Stimulated activated CD4-positive, alpha-beta T cell treated with anti-CD3 and anti-CD28 coated beads, TNF-alpha, amount 100 ng/mL, for 4 hours (primary cell): ENCODE measurements at places on chromosomes 4 and X.

DNA sequence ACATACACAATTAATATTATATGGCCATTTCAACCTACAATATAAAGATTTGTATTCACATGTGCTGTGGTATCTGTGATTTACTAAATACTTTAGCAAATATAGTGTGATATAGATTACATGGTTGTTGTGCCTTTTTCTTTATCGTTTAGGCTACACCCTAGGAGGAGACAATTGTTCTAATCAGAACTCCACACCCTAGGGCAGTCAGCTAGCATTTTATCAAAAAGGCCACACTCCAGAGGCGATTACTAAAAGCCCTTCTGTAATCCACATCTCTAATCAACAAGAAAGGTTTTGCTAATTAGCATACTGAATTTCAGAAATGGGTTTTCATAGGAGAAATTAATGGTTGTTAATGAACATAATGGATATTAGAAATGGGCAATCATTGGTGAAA is 319.5 kb upstream of the NOCT start:
- DNase-seq, result no peak

GRCh38 chr4:184818216-184818564 is 7.6 kb downstream of the ACSL1 start:
- no peak for DNase-seq

DNA sequence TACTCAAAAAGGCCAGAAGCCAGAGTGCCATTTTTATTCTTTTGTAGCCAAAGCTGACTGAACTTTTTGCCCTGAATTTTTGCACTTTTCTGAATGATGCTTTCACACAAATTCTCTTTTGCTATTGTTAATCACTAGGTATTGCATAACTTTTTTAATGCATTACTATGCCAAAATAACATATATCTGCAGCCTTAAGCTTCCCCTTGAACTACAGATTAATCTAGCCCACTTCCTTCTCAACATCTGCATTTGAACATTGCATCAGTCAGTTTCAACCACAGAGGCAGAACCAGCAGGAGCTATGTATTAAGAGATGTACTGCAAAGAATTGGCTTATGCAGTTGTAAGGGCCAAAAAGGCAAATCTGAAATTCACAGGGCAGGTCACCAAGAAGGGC is 197.6 kb upstream of the GYPA start:
- DNase-seq, result no peak

- DNase-seq, result no peak
These were observed 85.0 kb upstream of the MYOZ2 start for GRCh38 chr4:119050527-119051090.

- no peak for DNase-seq
These were observed 95.0 kb upstream of the FTHL17 start for GRCh38 chrX:31166832-31167231.

DNA sequence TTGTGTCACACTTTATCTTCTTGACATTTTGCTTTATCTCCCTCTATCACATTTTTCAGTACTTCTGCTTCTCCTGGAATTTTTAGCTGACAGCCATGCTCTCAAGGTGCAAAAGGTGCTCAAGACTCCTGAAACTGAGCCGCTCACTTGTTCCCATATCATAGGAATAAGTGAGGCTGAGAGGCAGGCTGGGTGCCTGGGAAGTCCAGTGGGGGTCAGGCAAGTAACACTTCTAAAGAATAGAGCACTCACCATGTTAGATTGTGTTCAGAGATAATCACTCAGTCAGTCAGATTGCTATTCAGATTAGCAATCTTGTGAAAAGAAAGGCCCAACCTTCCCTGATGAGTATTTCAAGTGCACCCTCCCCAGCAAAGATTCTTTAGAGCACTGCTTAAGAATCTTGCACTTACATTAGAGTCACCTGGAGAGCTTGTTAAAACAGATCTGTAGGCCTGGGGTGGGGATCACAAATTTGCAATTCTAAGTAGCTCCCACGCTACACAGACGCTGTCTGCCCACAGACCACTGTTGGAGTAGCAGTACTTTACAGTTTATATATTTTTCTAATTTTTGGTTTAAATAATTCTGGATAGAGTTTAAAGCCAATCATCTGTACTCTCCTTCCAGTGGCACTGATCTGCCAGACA is 23.1 kb upstream of the LRAT start:
- no peak for DNase-seq

GRCh38 chr4:6991249-6991648 is 51.9 kb upstream of the TADA2B start:
- DNase-seq, result no peak

DNA sequence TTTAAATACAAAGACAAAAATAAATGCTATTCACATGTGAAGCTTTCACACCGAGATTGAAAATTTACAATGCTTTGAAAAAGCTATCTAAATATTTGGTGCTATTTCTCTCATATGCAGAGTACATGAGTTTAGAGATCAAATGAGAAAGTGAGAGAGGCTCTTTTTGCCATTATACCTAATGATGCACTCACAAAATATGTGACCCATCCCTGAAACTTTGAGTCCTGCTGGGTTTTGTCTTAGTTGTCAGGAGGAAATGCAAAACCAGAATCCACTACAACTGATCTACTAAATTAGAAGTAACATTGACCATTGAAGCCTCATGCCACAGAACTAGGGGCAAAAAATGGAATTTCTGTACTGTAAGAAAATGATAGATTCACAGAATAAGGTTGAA is 251.7 kb downstream of the MAPK10 start:
- DNase-seq, result no peak

DNA sequence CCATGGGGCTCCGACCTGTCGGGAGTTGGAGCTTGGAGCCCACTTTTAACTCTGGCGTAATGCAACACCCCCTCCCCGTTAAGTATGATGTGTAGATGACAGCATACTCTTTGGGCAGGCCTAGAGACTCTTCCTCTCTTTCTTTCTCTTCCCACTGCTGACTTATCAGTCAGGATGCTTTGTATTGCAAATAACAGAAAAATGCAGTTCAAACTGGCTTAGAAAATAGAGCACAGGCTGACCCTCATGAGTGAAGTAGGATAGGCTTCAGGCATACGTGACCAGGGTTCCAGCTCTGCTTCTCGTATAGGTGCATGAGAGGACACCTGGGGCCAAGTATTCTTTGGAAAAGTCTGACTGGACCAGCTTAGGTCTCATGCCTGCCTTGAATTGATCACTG is 23.3 kb upstream of the RNF4 start:
- no peak for DNase-seq

- no peak for DNase-seq
These were observed 213.0 kb upstream of the GK2 start for GRCh38 chr4:79621061-79621460.

DNA sequence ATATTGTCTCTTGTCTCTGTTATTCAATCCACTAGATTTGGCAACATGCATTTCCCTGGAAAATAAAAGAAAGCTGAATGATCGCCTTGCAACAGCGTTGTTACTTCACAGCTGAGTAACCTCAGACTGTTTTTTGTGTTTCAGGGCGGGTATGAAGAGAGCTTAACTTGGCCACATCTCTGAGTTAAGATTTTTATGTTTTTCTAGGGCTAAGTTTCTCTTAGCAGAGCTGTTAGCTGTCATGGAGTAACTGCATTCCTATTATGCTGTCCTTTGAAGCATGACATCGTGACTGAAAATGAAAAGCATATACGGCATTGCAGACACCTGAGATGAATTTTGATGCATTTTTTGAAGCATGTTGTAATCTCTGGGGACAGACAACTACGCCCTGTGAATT is 1798.9 kb downstream of the PCDH7 start:
- DNase-seq, result no peak

DNA sequence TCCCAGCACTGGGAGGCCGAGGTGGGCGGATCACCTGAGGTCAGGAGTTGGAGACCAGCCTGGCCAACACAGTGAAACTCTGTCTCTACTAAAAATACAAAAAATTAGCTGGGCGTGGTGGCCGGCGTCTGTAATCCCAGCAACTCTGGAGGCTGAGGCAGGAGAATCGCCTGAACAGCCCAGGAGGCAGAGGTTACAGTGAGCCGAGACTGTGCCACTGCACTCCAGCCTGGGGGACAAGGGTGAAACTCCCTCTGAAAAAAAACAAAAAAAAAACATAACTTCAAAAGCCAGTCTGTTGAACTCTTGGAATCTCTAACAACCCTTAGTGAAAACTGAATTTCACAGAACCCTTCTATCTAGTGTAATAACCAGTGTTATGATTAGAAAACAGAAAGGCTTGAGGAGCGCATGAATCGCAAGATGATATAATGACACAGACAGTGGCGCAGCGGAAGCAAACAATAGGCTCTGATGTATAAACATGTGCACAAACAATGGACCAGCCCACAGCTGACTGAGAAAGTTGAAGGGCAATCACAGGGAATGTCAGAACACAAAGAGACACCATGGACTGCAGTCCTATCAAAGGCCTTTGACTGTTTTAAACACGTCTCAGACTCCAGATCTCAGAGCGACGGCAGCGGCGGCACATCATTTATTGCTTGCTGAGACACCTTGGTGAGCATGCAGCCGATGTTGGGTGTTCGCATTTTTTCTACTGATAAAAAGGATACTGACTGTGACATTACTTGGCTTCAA is 81.6 kb downstream of the NSUN7 start:
- no peak for DNase-seq

DNA sequence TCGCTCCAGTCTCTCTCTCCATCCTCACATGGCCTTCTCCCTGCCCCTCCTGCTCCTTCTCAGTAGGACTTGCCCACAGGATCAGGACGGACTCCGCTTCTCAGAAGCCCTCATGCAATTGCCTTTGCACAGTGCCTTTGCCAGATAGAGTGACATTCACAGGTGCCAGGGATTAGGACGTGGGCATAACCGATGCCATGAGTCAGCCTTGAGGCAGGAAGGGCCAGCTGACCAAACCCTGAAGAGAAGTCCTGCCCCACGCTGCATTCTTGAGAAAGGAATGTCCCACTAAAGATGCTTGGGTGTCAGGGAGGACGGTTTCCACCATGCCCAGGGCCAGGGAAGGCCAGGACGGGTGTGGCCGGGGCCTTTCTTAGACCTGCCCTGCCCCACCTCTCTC is 6.6 kb upstream of the GRPEL1 start:
- no peak for DNase-seq

GRCh38 chrX:146863566-146863965 is 49.0 kb upstream of the CXorf51A start:
- no peak for DNase-seq

DNA sequence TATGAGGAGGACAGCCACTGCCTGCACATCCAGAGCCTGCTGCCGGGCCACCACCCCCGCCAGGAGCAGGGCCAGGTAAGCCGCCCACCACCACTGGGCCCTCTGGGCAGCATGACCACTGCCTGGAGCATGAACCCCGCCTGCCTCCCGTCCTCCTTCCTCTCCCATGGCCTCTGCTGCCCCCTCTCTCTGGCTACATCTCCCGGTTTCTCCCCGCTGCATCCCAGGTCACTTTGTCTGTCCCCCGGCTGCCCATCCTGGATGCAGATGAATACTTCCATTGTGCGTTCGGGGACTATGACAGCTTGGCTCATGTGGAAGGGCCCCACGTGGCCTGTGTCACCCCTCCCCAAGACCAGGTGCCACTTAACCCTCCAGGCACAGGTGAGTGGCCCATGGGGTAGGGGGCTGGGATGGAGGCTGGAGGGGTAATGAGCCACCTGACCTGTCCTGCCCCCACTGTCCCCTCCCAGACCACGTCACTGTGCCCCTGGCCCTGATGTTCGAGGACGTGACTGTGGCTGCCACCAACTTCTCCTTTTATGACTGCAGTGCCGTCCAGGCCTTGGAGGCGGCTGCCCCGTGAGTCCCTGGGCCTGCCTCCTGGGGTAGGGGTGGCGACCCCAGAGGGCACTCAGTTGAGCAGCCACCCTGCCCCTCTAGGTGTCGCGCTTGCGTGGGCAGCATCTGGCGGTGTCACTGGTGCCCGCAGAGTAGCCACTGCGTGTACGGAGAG is 6.0 kb downstream of the PLXNB3 start:
- DNase-seq, result no peak

GRCh38 chrX:39174241-39174771 is 373.0 kb downstream of the MID1IP1 start:
- no peak for DNase-seq

DNA sequence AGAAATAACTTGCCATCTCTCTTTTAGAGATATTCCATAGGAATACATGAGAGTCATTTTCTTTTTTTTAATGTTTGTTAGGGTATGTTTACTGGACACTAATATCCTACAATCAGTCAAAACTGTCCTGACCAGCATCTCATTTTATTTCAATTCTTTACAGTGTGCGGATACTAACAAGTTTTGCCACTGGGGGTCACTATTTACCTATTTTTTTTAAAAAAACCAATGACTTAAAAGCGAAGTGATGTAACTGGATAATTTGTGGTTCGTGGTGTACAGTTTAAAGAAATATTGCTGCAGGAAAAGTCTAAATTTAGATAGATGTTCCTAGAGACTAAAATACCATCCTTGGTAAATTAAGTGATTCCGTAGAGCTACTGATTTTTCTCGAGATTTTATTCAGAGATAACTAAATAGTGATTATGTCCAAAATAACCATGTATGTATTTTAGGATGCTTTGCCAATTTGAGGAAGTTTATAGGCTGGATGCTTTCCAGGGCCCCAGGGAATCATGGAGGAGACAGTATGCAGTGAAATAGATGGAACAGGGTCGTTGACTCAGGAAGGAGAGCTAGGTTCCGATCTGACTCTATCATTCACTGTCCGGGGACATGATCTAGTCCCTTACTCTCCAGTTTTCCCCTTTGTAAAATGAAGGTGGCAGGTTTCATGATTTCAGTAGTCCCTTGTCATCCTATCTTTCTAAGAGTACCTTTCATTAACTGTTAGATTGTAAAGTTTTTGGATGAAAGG is 34.0 kb upstream of the GNPDA2 start:
- no peak for DNase-seq

- DNase-seq, result no peak
These were observed 1441.6 kb upstream of the PCDH7 start for GRCh38 chr4:29278585-29278984.

GRCh38 chr4:141065872-141066271 is 67.4 kb downstream of the RNF150 start:
- DNase-seq, result no peak

- no peak for DNase-seq
These were observed 461.7 kb downstream of the PCDH18 start for GRCh38 chr4:137070614-137071013.

- DNase-seq, result no peak
These were observed 4.9 kb upstream of the NAF1 start for GRCh38 chr4:163171590-163171989.

GRCh38 chr4:69518102-69518501 is 22.4 kb upstream of the UGT2B4 start:
- DNase-seq, result no peak

DNA sequence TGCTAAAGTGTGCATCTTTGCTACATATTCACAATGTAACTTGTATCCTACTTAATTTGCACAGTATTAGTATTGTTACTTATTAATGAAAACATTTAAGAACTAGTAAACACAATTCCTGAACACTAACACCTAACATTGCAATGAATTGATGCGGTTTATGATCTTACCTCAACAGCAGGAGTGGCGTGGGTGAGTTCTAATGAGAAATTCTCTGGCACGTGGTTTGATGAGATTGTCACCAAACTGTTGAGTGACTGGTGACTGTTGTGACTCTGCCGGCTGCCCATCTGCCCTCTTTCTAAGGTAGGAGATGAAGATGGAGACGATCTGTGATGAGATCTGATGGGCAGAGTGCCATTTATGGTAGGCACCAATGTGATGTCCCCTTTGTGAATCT is 2.9 kb downstream of the PCDH18 start:
- DNase-seq, result no peak
